ENCODE measurements at places on chromosomes 1 and 21. TPM values are rescaled to one million over a fixed set of nuclear protein-coding genes. Genes with fewer than 3 reads are reported as not detected.

GRCh38 chr1:154295408-154296235 lies 23.2 kb downstream of the HAX1 start:
- H3K4me3 ChIP-seq, result no peak overlapping the region
- no peaks in the 10 kb centered on the region for H3K4me1 ChIP-seq
- H3K27ac ChIP-seq, result no peak overlapping the region
- DNase-seq, result no peak
- no peaks in the 10 kb centered on the region for H3K27me3 ChIP-seq
- H3K36me3 ChIP-seq, result no peaks in the 10 kb centered on the region

DNA sequence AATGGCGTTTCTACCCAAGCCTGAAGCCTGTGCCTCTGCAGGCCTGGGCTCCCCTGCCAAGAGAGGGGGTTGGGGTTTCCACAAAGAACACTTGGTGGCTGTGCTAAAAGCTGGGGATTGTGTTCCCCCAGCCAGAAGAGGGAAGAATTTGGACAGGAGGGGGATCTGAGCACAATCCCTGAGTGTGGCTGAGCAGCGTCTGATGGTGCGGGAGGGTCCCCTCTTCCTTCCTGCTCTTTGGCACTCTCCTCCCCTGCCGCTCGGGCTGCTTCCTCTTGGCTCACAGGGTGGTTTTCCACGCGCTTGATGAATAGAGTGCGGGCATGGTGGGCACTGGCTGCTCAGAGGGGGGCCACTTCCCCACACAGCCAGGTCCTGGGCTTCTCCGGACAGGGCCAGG lies 3.7 kb downstream of the GPR37L1 start:
- peaks cover 15% of the 10 kb centered on the region for H3K4me1 ChIP-seq
- H3K36me3 ChIP-seq, result no peaks in the 10 kb centered on the region
- no peaks in the 10 kb centered on the region for H3K27me3 ChIP-seq
- no peak overlapping the region for H3K4me3 ChIP-seq

DNA sequence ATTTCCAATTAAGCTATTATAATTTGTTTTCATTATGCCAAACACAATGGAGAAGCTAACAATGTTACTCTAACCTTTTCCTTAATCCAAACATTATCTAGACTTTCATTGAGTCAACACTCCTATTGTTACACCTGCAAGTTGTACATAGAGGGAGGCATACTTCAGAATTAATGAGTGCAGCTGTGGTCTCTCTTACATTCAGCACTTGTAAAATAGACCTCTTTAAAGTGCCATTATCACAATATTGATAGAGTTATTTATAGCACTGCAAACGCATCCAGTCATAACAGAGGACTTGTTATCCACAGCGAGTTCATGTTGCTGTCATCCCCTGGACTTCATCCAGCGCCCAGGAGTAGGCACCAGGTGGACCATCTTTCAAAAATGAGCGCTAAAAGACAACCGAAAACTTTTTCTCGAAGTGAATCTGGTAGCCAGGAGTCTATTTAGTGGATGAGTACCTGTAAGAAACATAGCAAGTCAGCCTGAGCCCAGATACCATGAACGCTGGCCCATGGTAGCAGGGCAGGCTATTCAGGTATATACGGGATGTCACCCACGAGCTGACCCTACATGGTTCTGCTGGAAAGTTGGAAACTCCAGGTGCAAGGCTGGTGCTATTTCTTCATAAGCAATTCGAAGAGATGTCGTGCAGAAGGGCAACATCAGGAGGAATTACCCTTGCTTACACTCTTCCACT lies 70.6 kb upstream of the NFIA start:
- H3K27ac ChIP-seq, result no peak overlapping the region
- no peak for DNase-seq
- H3K4me1 ChIP-seq, result no peaks in the 10 kb centered on the region
- no peaks in the 10 kb centered on the region for H3K36me3 ChIP-seq
- H3K27me3 ChIP-seq, result no peaks in the 10 kb centered on the region
- H3K4me3 ChIP-seq, result no peak overlapping the region

HSPA6 gene
- total RNA-seq, result 1.3 TPM

- no peaks in the 10 kb centered on the region for H3K36me3 ChIP-seq
- no peak for DNase-seq
- no peaks in the 10 kb centered on the region for H3K4me1 ChIP-seq
- H3K27ac ChIP-seq, result no peak overlapping the region
Observed at GRCh38 chr1:166488327-166488726, 321.5 kb upstream of the FAM78B start.

CFAP298 gene
- 30.1 TPM for total RNA-seq

DNA sequence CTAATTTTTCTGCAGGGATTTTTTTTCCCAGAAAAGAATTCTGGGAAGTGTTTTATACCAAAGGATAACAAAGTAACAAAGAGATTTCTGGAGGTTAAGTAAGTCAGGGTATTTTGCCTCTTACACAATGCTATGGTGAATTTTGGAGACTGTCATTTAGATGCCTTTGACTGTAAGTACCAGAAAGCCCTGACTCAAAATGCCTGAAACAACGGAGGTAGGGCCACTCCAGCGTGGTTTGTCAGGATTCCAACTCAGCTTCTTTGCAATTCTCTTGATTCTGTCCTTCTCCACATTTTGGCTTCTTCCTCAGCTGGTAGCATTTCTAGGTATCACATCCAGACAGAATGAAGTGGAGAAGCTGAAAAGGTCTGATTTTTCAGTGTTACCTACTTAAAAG lies 106.5 kb downstream of the UCHL5 start:
- no peaks in the 10 kb centered on the region for H3K36me3 ChIP-seq
- no peaks in the 10 kb centered on the region for H3K27me3 ChIP-seq
- H3K27ac ChIP-seq, result no peak overlapping the region
- DNase-seq, result no peak
- no peak overlapping the region for H3K4me3 ChIP-seq
- H3K4me1 ChIP-seq, result no peaks in the 10 kb centered on the region

DNA sequence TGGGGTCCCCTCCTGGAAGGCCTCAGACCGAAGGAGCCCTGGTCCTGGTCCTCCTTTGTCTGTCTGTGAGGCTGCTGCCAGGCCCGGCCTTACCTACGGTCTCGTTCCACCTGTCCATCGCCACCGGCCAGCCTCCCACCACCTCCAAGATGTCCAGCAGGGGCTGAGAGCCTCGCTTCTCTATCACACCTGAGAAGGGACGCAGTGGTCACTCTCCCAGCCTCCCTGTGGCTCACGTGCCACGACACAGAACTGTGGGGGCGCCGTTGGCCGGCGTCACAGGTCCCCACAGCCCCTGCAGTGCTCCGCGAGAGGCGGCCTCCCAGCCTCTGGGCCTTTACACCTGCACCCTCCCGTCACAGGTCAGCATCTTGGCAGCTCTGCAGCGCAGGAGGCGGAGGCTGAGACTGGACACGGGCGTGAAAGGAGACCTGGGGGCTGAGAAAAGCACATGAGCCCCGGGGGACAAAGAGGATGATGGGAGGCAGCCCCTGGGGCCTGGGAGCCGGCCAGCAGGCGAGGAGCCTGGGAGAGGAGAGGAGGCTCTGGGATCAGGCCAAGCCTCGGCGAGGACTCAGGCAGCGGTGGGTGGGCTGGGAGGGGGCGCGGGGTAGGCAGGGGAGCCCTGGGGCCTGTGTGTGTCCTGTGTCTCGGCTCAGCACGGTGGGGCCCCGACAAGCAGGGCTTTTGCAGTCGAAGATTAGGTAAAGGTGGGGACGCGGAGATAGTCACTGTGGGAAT lies 20.5 kb downstream of the PRXL2B start:
- no peaks in the 10 kb centered on the region for H3K36me3 ChIP-seq
- no peak overlapping the region for H3K4me3 ChIP-seq
- H3K4me1 ChIP-seq, result peaks cover 24% of the 10 kb centered on the region
- no peak for DNase-seq

NTNG1 gene
- total RNA-seq, result not detected

GRCh38 chr1:162966613-162967012 lies 102.5 kb upstream of the RGS4 start:
- no peaks in the 10 kb centered on the region for H3K4me1 ChIP-seq
- no peaks in the 10 kb centered on the region for H3K27me3 ChIP-seq
- no peaks in the 10 kb centered on the region for H3K36me3 ChIP-seq
- H3K27ac ChIP-seq, result no peak overlapping the region
- DNase-seq, result no peak

DNA sequence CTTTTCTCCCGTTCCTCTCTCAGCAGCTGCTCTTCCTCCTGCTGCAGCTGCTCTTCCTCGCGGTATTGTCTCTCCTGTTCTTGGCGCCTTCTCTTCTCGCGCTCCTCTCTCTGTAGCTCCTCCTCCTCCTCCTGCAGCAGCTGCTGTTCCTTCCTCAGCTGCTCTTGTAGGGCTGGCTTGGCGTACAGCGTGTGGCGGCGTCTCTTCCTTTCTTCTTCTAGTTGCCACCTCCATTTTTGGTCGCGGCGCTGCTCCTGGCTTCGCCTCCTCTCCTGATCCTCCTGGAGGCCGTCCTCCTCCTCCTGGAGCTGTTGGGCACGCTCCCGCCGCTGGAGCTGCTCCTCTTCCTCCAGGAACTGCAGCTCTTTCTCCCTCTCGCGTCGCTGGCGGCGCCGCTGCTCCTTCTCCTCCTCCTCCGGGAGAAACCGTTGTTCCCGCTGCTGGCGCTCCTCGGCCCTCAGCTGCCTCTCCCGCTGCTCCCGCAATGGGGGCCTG lies 4.8 kb downstream of the TCHH start:
- peaks cover 59% of the 10 kb centered on the region for H3K4me1 ChIP-seq
- H3K27ac ChIP-seq, result no peak overlapping the region
- H3K4me3 ChIP-seq, result peak overlapping the region; percentile 66
- no peak for DNase-seq
- peaks cover 100% of the 10 kb centered on the region for H3K27me3 ChIP-seq

DNA sequence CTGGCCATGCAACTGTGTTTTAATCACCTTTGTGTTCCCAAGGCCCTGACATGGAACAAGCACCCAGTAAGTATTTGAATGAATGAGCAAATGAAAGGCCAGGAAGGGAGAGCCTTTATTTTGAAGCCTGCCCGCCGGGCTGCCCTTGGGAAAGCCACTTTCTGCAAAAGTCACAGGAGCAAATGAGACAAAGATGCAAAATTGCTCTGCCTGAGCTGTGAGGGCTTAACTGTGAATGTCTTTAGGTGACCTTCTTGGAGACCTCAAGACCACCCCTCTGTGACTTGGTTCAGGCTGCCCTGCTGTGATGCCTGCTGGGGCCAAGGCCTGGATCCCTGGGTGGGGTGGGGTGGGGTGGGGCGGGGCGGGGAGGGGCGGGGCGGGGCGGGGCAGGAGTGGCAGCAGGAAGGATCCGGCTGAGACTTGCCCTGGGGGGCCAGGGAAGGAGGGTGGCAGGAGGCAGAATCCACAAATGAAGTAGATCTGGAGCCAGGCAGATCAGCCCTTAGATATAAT lies 54.0 kb downstream of the RUNX3 start:
- no peaks in the 10 kb centered on the region for H3K27me3 ChIP-seq
- H3K36me3 ChIP-seq, result no peaks in the 10 kb centered on the region
- H3K27ac ChIP-seq, result no peak overlapping the region
- no peak for DNase-seq

GRCh38 chr1:8629241-8630091 lies 188.0 kb downstream of the RERE start:
- H3K27ac ChIP-seq, result peak overlapping the region; percentile 18
- H3K4me1 ChIP-seq, result peaks cover 15% of the 10 kb centered on the region

GRCh38 chr1:114080511-114081436 lies 72.9 kb downstream of the SYT6 start:
- no peak for DNase-seq
- no peak overlapping the region for H3K4me3 ChIP-seq
- no peaks in the 10 kb centered on the region for H3K27me3 ChIP-seq
- no peaks in the 10 kb centered on the region for H3K36me3 ChIP-seq
- peak overlapping the region; percentile 11 for H3K27ac ChIP-seq

GRCh38 chr1:162561616-162562469 lies at the start of gene UAP1:
Gene UAP1 (plus strand): TSS chr1:162561722. CDS start chr1:162566069, 4,347 bp downstream.
- H3K27ac ChIP-seq, result peak within 1 kb of the TSS; percentile 99
- H3K36me3 ChIP-seq, result peaks cover 4% of the 10 kb centered on the region
- H3K4me1 ChIP-seq, result peaks cover 54% of the 10 kb centered on the region
- H3K4me3 ChIP-seq, result peak within 1 kb of the TSS; percentile 93
- H3K27me3 ChIP-seq, result no peaks in the 10 kb centered on the region

DNA sequence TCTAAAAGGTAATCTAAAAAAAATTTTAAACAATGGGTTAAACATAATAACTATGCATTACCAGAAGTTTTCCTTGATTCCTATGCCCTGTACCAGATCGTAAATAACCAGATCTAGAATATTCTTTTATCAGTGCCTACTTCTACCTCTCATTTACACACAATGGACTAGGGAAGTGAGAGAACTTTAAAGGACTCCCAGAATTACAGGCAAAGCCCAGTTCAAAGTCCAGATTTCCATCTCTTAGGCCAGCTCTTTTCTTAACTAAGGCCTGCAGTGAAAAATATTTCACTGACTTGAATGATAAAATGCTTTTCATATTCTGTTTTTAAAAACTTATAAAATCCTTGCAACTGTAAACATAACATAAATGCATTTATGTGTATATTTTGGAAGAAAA lies 32.6 kb downstream of the ESRRG start:
- H3K4me3 ChIP-seq, result no peak overlapping the region
- H3K36me3 ChIP-seq, result no peaks in the 10 kb centered on the region
- H3K27ac ChIP-seq, result no peak overlapping the region
- no peak for DNase-seq

DNA sequence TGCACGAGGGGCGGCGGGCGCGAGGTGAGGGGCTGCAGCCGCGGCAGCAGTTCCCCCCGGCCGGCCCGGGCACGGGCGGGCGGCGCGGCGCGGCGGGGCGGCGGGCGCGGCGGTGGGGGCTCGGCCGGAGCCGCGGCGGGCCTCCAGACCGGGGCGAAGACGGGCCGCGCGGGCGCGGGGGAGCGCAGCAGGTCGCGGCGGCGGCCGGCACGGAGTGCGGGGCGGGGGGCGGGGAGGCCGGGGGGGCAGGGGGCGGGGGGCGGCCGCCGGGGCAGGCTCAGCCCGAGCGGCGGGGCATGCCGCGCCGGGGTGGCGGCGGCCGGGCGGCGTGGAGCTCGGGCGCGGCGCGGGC lies 311 bp downstream of the IRF2BP2 start:
- peaks cover 71% of the 10 kb centered on the region for H3K4me1 ChIP-seq
- H3K36me3 ChIP-seq, result peaks cover 6% of the 10 kb centered on the region
- peak overlapping the region; percentile 100 for H3K27ac ChIP-seq
- H3K27me3 ChIP-seq, result no peaks in the 10 kb centered on the region

LMNA gene
- 416 TPM for total RNA-seq

GRCh38 chr1:53345996-53346813 lies 18.3 kb upstream of the LRP8 start:
- H3K27me3 ChIP-seq, result peaks cover 7% of the 10 kb centered on the region
- H3K36me3 ChIP-seq, result no peaks in the 10 kb centered on the region
- H3K4me3 ChIP-seq, result no peak overlapping the region
- no peak overlapping the region for H3K27ac ChIP-seq
- no peak for DNase-seq

GRCh38 chr1:66788231-66788939 lies 12.7 kb downstream of the INSL5 start:
- no peaks in the 10 kb centered on the region for H3K27me3 ChIP-seq
- no peak overlapping the region for H3K4me3 ChIP-seq
- DNase-seq, result no peak
- H3K4me1 ChIP-seq, result no peaks in the 10 kb centered on the region
- no peaks in the 10 kb centered on the region for H3K36me3 ChIP-seq
- H3K27ac ChIP-seq, result no peak overlapping the region

SPRR2E gene
- total RNA-seq, result 4.0 TPM

DNA sequence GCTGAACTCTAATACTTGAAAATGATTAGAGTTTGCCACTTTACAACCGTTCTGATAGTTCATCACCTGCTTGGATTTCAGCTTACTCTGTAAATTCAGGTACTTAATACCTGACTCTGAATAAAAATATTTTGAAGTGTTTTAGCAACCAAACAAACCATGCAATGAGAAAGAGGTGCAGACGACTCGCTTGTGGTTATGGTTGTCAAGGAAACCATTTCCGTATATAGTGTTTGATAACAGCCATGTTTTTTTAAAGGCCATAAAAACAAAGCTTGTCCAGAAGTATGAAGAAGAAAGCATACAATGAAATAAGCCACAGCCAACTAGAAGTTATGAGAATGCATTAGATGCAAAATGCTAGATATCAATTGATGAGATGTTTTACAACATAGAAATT lies 167.2 kb upstream of the HMCN1 start:
- H3K4me3 ChIP-seq, result no peak overlapping the region
- no peaks in the 10 kb centered on the region for H3K36me3 ChIP-seq
- H3K27ac ChIP-seq, result no peak overlapping the region
- H3K27me3 ChIP-seq, result no peaks in the 10 kb centered on the region
- H3K4me1 ChIP-seq, result peaks cover 72% of the 10 kb centered on the region
- DNase-seq, result no peak
